Kidney (tissue), 22 donors: ENCODE measurements at places on chromosomes 16 and 17. TPM values are rescaled to one million over a fixed set of nuclear protein-coding genes. Genes with fewer than 3 reads are reported as not detected.

DNA sequence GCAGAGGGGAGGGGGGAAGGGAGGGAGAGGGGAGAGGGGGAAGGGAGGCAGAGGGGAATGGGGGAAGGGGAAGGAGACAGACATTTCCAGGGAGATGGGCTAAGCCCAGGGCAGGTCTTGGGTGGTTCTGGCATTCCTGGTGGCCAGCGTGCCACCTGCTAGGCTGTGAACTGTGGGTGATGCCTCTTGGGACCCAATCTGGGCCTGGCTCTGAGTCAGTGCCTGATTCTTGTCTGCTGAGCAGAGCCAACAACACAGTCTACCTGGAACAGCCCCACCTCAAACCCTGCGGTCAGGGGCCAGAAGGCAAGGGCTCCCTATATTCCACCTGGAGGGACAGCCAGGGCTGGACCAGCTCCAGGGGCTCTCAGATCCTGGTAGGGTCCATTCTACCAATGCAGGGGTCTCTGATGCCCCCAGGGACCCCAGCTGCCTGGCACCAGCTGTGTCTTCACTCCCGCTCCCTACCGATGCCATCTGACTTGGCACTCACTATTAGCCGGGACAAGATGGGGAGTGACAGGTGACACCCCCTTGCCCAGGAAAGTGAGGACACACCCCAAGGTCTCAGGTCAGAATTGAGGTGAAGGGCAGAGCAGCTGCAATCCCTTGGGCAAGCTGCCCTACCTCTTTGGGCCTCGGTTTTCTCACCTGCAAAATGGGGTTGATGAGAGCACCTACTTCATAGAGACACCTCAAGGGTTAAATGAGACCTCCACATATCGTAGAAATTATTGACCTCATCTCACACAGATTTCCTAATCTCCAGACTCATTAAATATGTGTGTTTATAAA lies 87.2 kb downstream of the LITAF start:
- no peak for DNase-seq

The GJD3 gene
- not detected for polyA plus RNA-seq

- no peak for DNase-seq
Observed at GRCh38 chr16:16100631-16101030, 122.7 kb downstream of the ABCC6 start.

The SPEM3 gene
- polyA plus RNA-seq: not detected

The SDR42E2 gene
- polyA plus RNA-seq: not detected

The TSPAN10 gene
- 1.9 TPM for polyA plus RNA-seq
